ENCODE measurements at places on chromosomes 11 and 22.

DNA sequence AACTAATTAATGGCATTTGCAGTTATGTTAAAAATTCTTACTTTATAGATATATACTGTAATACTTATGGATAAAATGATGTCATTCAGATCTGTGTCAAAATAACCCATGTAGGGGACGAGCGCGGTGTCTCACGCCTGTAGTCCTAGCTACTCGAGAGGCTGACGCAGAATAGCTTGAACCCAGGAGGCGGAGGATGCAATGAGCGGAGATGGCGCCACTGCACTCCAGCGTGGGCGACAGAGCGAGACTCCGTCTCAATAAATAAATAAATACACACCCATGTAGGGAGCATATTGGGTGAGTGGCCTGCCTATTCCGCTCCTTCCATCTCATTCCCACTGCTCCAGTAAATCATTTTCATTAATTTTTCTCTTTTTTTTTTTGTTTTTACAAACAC, 7.1 kb downstream of the SNU13 start:
- DNase-seq, result no peak

DNA sequence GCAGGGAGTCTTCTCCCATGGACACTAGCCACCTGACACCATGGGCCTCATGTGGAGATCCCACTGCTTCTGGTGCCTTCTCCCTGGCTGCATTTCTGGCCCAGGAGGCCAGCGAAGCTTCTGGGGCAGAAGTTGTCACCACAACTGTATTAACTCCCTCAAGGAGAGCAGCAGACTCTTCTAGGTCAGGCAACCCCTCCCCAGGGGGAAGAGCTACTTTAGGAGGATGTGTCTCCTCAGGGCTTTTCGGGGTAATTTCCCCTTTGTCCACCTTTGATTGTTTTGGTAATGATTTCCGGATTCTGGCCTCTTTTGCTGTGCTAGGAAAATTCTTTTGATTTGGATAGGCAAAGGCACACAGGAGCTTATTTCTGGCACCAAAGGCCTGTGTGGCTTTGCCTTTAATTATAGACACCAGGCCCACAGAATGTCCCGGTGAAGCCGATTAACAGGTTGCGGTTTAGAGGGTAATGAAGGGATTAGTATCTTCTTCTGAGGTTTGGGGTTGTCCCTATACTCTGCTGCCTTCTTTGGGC, 8.9 kb upstream of the UCP2 start:
- DNase-seq, result no peak

DNA sequence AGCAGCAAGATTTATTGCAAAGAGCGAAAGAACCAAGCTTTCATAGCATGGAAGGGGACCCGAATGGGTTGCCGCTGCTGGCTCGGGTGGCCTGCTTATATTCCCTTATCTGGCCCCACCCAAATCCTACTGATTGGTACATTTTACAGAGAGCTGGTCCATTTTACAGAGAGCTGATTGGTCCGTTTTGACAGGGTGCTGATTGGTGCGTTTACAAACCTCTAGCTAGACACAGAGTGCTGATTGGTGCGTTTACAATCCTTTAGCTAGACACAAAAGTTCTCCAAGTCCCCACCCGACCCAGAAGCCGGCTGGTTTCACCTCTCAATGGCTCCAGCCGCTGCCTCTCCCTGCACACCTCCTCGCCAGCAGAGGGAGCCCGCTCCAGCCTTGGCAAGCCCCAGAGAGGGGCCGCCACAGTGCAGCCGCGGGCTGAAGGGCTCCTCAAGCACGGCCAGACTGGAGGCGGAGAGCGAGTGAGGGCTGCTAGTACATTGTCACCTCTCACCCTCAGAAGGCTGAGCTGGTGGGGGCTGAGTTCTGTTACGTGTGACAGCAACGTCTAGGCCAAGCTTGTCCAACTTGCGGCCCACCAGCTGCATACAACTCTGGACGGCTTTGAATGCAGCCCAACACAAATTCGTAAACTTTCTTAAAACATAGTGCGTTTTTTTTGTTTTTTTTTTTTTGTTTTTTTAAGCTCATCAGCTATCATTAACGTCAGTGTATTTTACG, 8.7 kb downstream of the PTH start:
- no peak for DNase-seq

DNA sequence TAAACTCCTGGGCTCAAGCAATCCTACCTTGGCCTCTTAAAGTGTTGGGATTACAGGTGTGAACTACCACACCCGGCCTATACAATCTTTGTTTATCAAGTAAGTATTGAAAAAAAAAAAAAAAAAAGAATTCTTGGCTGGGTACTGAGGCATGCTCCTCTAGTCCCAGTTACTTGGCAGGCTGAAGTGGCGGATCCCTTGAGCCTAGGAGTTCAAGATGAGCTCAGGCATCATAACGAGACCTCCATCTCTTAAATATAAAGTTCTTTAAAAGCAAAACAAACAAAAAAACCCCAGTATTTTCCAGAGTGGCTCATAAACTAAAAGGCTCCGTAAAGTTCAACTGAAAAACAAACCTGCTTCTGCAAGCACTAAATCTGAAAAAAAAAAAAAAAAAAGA, 50.3 kb upstream of the GAB2 start:
- no peak for DNase-seq

DNA sequence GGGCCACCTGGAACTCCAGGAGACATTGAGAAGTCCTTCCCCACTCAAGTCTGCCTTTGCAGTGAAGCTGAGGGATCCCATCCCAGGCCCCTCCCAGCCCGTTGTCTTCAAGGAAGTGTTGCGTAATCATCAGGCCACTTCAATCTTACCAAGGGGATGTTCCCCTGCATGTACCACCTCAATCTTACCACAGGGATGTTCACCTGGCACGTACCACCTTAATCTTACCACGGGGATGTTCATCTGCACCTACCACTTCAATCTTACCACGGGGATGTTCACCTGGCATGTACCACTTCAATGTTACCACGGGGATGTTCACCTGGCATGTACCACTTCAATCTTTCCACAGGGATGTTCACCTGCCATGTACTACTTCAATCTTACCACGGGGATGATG, 108.0 kb upstream of the SYN3 start:
- no peak for DNase-seq

DNA sequence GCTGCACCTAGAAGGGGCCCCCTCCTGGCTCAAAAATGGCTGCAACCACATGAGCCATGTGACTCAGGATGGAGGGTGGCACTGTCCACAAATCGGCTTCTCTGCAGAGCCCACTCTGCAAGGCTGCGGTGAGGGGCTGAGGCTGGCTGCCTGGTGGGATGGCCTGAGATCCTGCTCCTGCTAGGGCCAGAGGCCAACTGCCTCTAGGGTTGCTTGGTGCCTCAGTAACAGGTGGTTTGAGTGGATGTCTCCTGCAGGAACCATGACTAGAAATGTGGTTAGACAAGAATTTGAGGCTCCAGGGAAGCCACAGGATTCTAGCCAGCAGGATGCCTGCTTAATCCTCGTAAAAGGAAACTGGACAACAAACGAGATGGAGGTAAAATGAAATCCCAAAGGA, 17.1 kb downstream of the PATZ1 start:
- DNase-seq, result no peak

DNA sequence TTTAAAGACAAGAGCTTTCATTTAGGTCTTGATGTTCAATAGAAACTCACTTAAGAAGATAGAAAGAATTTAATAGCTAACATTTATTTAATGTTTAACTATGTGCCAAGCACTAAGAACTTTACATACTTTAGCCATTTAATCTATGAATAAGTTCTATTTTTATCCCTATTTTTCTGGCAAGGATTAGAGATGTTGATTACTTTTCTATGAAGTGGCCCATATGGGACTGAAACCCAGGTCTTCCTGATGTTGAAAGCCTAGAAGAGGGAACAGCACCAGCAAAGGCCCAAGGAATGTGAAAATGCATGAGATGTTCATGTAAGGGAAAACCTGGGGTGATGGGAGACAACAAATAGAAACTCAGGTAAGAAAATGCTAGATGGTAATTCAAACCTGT, 15.4 kb upstream of the TBCEL start:
- DNase-seq, result no peak

DNA sequence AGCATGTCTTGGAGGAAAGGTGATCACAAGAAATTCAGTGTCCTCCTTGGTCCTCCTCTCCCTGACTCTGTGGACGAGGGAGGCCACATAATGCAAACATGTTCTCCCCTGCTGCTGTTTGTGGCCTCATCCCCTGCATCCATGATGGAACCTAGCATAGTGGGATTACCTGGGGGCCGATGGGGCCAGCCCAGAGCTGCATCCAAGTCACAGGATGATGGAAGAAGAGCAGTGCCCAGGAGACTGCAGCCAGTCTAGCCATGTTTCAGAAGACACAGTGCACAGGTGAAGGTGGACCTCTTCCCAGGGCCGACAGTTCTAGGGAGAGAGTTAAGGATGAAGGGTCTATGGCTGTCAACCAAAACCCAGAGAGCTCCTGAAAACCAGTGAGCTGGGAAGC, 213.6 kb upstream of the B3GAT1 start:
- DNase-seq, result no peak

DNA sequence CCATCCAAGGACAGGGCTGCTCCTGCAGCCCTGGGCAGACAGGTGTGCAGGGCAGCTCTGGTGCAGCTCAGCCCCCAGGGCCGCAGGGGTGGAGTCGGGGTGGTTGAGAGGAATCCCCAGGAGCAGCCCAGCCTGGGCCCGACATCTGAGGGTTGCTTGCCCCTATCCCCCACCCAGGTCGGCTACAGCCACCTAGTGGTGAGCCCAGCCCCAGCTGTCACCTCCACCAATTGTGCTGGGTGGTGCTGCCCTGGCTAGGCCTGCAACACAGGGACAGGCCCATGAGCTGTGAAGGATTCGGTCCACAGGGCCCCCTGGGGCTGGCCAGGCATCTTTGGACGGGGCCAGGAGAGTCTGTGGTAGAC, 29.6 kb downstream of the RTN4R start:
- DNase-seq, result peak; percentile 17

- no peak for DNase-seq
Measured at GRCh38 chr22:37521236-37521739, 2.1 kb upstream of the CARD10 start.

DNA sequence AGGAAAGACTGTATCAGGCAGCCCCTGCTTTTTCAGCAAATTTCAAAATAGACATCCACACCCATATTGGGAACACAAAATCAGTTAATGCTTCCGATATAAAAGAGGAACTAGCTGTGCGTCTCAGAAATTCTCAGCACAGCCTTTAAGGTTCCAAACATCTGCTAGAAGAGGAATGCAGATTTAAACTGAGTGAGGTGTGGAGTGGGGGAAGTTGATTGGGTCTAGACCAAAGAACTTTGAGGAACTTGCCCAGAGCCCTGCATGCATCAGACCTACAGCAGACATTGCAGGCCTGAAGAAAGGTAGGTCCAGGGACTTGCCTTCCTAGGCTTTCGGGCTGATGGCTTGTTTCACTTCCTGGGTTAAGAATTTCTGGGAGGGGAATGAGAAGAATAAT, at the start of gene MS4A4A:
Gene MS4A4A (plus strand): TSS at position 255 of the 400 bp plus-strand sequence. CDS start 10 bp downstream, at position 265.
- DNase-seq, result no peak

DNA sequence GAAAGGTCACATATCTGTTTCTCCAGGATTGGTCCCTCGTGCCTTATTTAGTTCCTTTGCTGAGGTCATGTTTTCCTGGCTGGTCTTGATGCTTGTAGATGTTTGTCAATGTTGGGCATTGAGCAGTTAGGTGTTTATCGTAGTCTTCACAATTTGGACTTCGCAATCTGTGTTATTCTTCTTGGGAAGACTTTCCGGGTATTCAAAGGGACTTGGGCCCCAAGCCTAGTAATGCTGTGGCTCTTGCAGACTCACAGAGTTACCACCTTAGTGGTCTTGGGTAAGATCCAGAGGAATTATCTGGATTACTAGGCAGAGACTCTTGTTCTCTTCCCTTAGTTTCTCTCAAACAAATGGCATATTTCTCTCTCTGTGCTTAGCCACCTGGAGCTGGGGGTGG, 223.5 kb downstream of the GRIK4 start:
- no peak for DNase-seq

DNA sequence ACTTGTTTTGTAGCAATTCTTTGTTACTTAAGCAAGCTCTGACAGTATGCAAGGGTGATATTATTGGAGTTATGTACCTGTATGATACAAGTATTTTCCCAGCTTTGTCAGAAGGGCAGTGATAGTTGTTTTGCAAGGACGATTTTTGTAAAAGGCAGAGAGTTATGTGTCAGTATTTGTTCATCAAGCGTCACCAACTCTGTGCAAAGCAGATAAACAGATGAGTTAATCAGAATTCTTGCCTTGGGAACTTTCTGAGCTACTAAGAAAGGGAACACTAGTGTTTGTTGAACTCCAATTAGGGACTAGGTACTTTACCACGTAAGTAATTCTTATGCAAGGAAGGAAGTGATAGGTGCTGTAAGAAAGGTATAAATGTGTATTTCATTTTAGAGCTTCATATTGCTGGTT, 1.4 kb downstream of the USP47 start:
- DNase-seq, result no peak

DNA sequence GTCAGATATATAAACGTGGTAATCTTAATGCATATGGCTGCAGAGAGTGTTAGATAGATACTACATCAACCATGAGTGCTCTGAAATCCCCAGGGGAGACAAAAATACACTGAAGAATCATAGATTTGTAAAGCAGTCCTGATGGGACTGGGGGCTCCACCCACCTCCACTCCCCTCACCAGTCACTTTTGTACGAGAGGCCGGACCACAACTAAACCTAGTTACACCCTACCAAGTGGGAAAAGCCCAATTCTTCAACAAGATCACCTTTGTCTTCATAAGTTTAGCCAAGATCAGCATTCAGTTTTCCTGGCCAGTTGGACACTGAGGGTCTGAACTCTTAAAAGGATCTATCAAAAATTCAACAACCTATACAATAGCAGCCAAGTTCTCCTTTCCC, 1.5 kb downstream of the SF1 start:
- DNase-seq, result no peak

DNA sequence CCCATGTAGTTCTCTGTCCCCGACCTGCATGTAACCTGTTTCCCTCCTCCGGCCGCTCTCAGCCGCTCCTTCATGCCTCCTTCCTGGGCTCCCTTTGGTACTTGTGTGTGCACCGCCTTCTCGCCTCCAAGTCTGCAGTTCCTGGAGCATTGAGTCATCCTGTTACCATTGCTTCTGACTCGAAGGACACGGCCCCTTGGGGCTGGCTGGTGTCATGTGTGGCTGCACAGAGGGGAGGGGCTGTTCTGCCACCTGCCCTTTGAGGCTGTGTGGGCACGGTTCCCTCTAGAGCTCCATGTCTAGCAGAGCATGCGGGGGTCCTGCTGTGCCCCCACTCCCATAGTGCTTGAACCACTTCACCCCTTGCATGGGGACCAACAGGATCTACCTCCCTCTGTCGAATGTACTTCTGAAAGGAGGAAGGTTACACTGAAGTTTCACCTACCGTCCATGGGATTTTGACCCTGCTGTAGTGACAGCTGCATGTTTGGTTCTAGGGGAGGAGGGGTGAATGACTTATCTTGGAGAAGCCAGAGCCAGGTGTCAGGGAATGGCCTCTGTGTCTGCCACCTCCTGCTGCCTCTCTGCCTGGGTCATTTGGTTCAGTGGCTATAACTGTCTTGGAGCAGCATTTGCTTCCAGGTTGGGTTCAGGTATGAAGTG, 39.6 kb downstream of the BCR start:
- DNase-seq, result no peak

- no peak for DNase-seq
Measured at GRCh38 chr11:612201-612960, 3.4 kb downstream of the IRF7 start.

GRCh38 chr11:111185266-111185665, 60.3 kb upstream of the POU2AF2 start:
- no peak for DNase-seq
